ENCODE measurements at places on chromosomes 5 and 9.

DNA sequence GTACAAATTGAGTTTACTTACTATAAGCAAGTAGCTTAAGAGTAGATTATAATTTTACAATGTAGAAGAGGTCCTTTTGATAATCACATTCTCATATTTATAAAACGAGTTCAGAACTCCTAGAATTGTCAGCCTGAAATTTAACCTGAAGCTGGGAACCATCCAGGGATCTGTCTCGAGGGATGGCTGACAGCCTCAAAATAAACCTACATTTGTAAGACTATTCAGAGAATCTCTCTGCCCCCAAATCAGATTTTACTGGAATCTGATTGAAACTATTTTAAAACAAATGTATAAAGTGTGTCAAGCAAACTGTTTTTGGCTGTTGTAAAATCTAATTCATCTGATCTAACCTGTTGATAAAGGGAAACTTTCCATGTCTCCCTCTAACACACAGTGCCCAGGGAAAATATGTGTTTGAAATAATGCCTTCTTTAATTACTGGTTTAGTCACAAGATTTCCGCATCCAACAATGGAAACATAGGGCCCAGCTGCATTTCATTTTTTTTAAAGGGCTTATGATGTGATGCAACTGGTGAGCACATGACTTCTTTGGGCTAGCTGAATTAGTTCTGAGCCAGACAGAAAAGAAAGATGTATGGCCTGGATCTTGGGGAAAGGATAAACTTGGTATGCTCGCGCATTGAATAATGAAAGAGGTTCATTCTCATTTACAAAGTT, 30.3 kb downstream of the SLC25A46 start:
- no peak for DNase-seq

DNA sequence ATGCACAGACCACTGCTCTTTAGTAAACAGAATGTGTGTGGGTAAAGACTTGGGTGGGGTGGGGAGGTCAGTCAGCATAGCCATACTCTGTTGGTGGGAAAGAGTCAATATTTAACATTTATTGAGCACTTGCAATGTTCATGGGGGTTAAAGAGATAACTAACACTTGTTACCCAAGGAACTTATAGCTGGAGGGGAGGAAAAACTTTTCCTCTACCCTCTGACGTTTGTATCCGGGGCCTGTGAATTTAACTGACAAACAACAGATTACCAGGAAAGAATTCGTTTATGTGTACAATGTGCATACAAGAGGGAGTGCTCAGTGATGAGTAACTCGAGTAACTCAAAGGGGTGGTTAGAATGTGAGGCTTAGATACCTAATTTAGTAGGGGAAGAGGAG, 6.8 kb upstream of the CLINT1 start:
- DNase-seq: no peak

DNA sequence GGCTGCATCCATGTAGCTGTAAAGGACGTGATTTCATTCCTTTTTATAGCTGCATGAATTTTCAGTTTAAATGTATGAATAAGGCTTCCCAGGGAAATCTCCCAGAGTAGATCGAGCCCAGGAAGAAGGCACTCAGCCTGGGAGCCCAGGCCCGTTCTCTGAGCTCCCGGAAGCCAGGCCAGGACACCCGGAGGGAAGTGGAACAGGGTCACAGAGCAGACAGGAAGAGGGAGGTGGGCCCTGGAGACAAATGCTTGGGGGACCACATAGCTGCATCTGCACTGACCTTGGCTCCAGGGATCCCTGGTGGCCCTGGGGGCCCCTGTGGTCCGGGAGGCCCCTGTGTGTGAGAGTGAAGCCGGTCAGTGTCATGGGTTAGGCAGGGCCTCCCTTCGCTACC, 19.7 kb upstream of the PHYKPL start:
- no peak for DNase-seq

- DNase-seq: no peak
These were observed 122.5 kb downstream of the OXCT1 start for GRCh38 chr5:41747708-41748107.

- DNase-seq: no peak
These were observed 6.9 kb downstream of the NOL6 start for GRCh38 chr9:33466565-33467495.

GRCh38 chr5:151151263-151151660, 6.3 kb downstream of the ANXA6 start:
- DNase-seq: no peak

Measured in NCI-H1105 (cell line).